Stimulated activated CD4-positive, alpha-beta T cell treated with anti-CD3 and anti-CD28 coated beads, Interleukin-1b, Interleukin-23, amount 100 ng/mL, for 1 hour (primary cell): ENCODE measurements at places on chromosomes 4 and X.

DNA sequence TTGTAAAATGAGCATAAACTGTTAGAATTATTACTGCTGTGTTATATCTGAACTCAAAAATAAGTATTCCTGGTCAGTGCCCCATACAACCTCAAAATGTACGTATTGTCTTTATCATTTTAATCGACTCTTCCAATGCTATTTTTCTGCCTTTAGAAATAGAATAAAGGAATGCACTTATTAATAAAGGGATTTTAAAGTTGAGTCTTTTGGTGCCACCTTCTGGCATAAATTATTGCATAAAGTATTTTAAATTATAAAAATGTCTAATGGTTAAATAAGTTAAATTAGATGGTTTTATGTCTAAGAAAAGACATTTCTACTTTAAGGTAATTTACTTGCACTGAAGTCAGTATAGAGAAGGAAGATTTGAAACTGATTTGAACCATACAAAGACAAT, 424.0 kb upstream of the NDST4 start:
- no peak for DNase-seq

GRCh38 chrX:10496345-10496965, 123.9 kb downstream of the MID1 start:
- no peak for DNase-seq

- DNase-seq, result no peak
Measured at GRCh38 chr4:82900066-82900410, 497 bp upstream of the THAP9 start.

DNA sequence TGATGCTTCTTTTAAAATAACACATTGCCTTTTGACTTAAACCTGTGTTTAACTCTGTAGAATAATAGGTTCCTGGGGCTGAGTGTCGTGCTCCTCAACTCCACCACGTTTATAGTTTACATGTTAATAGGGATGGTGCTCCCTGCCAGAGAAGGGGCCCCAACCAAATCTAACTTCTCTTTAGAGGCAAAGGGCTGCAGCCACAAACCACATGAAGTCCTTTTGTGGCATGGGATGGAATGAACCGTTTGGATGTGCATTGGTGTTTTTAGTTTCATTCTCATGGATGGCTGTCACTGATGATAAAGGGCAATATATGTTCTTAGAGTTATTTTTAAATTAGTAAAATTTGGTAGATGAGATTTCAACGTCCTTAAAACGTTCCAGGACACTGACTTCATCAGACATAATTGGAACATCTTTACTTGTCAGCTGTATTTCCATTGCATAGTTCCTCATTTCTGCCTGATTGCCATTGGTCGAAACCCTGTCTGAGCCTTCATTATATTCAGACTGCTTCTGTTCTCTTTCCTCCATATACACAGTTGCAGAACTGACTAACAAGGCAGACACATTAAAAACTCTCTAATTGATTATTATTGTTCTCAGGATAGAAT, 60.4 kb upstream of the HPF1 start:
- DNase-seq, result no peak

DNA sequence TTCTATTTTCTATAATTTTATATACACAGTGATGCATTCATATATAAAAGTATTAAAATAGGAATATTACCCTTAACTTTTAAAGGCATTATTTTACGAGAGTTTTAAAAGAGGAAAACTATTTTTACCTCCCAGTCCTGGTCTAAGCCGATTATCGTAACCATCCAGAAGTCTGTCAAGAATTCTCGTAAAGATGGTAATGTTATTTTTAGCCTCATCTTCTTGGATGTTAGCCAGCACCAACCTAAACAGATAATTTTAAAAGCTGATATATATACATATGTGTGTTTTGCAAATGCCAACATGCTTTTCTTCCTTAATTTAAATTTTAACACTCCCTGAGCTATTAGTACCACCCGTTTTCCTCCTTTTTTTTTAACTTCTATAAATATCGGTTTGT, 4.0 kb downstream of the GABRA2 start:
- DNase-seq, result no peak

GRCh38 chrX:16213961-16214360, 46.7 kb downstream of the MAGEB17 start:
- DNase-seq, result no peak

DNA sequence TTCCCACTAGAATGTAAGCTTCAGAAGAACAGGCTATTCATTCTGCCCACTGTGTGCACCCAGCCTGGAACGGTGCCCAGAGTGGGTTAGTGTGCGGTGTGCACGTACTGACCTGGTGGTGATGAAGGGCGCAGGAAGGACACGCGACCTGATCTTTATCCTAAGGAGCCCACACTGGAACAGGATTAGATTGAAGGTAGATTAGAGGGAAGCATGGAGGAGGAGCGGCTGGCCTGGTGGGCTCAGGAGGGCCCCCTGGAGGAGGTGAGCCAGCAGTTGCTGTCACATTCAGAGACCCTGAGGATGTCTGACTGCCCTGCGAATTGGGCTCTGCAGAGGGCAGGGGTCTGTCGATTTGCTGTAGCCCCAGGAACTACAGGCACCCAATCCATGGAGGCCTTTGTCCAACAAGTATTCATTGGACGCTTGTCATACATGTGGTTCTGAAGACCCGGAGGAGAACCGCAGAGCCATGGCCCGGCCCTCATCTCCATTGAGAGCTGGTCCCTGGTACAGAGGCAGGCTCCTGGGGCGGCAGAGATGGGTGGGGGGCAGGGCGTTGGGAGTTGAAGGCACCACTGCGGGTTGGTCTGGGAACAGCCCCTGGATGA, 73.2 kb downstream of the HTRA3 start:
- no peak for DNase-seq

DNA sequence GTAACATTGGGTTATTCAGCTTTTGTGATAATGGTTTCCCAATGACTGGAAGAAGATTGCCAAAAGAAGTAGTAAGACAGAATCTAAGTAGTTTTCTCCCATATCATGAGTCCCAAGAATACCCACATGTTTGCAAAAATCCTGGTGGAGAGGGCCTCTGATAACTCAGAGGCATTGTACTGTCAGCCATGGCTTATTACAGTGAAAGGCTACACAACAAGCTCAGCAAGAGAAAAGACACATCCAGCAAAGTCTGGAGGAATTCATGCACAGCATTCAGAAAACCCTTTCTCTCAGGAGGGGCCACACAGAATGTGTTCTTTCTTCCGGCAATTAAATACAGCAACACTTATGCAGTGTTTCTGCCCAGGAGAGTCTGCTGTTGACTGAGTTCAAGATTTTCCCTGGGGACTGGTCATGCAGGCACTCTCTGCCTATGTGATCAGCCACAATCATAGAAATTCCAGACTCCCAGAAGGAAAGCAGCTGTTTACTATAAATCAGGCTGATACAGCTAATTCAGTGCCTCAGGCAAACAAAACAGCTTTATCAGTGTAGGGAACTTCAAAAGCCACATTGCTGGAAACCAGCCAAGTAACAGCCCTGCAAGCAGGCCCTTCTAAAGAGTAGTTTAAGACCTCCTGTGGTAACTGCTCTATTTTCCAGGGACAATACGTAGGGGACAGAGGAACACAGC, 937.1 kb downstream of the CCSER1 start:
- DNase-seq, result no peak

DNA sequence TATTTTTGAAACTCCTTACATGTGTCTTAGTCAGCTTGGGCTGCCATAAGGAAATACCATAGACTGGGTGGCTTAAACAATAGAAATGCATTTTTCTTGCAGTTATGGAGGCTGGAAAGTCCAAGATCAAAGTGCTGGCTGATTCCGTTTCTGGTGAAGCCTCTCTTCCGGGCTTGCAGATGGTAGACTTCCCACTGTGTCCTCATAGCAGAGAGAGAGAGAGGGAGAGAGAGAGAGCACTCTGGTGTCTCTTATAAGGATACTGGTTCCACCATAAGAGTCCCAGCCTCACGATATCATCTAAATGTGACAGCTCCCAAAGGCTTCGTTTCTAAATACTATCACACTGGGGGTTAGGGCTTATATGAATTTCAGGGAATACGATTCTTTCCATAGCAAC, 39.7 kb downstream of the ENPEP start:
- no peak for DNase-seq

DNA sequence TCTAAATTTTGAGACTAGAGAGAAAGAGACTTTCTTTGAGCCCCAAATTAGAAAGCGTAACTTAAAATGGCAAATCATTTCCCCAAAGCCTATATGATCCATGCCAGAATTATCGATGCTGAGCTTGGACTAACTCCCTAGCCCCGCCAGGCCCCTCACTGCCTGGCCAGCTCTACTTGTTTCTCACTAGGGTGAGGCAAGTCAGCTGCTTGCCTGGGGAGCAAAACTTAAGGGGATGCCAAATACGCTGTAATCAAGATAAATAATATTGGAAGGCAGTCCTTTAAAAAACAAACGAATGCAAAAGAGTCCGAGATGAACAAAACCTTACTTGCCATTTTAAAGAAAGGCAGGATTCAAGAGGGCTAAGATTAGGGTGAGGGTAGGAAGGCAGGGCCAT, 236.0 kb downstream of the FRMPD4 start:
- DNase-seq, result no peak

GRCh38 chr4:3239998-3240920, 8.7 kb upstream of the MSANTD1 start:
- DNase-seq, result no peak

DNA sequence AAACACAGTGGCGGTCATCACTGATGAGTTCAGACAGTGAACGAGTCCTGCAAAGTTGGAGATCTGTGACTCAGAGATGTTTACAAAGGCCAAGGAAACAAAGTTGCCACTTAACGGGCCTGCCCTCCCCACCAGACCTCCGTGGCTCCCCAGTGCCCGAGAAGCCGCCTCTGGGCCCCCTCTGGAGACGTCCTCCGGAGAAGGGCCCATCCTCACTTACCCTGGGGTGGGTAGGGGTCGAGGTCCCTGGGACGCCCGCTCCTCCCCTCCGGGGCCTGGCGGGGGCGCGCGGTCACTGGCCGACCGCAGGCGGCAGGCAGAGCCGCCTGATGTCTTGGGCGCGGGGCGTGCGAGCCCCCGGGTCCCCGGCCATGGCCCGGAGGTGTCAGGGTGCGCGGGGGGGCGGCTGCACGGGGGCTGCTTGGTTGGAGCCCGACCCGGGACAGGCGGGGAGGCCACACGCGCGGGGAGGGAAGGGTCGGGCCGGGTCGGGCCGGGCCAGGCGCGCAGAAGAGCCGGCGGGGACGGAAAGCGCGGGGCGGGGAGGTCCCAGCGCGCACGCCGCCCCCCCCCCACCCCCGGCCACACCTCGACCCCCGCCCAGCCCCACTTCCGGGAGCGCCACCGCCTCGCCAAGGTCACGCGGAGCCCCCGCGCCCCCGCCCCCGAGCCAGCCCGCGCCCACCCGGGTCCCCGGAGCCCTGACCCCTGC, 529 bp downstream of the DHRSX start:
- no peak for DNase-seq

DNA sequence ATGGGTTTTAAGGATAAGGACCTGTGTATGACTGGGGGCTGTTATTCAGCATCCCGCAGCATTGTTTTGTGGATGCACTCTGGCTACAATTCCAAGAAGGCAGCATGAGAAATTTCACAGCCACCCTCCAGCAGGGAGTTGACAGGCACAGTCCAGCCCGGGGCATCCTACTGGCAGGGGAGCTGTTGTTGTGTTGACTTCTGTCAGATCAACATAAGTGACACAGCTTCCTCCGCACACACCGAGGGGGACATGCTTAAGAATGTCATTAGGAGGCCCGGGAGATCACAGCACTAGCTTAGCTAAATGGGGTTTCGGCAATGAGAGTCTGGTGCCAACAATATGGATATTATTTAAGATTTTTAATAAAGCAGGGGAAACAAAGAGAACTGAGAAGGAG, 326.5 kb downstream of the ASMT start:
- no peak for DNase-seq

DNA sequence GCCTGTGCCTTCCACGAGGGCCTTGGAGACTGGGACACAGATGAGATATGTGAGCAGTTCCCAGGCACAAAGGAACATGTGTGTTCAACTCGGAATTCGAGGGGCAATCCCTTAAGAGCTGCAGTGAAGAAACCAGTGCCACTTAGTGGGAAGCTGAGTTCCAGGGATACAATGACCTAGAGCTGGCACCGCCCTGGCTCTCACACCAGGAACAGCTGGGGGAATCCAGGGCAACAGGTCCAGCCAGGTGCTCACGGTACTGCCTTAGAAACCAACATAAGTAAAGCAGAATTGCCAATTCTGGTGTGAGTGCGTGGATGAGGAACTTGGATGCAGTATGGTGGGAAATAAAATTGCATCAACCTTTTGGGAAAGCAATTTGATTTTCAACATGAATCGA, 122.9 kb downstream of the AFAP1 start:
- DNase-seq, result no peak

GRCh38 chrX:133302775-133303445, 84.8 kb upstream of the TFDP3 start:
- DNase-seq, result no peak

DNA sequence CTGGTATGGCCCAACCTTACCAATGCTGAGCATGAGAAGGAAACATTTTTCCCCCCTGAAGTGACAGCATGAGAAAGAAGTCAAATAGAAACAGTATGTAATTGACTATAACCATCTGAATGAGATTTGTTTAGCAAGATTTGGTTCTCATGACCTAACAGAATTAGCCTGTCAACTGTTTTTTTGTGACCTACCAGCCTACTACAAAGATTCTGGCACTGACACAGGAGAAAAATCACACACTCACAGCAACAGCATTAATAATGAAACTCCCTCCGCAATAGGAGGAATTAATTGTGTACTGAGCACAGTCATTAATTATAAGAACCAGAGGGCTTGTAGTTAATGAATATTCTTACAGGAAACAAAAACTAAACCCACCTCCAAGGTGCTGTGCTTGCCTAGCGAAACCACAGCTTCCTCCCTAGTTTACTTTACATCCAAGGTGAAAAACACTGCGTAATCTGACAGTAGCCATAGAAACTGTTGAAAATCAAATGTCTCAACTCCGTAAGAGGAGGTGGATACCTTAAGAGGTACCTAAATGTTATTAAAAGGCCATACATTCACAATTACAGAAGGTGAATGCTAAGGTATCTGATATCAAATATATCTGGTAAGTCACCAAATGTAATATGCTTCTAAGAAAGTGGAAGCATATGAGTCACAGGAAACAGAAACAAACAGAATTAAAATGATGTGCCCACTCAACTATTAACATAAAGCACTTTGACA, 34.9 kb downstream of the MMRN1 start:
- no peak for DNase-seq
